CD8-positive, alpha-beta memory T cell (primary cell): ENCODE measurements at places on chromosomes 13 and 19.

DNA sequence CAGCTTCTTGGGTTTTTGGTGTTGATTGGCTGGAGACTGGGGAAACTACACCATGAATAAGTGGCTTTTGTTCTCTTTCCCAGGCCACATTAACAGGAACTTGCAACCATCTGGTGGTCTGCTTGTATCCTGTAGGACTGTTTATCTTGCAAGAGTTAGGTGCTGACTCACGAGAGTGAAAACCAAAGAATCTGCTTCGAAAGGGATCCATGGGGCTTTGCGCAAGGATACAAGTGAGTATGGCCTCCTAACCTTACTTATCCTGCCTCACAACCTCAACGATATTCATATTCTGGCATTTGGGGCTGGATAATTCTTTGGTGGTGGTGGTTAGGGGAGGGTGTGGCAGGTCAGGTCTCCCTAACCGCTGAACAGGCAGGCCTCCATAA is 4.7 kb upstream of the SIGLECL1 start:
- H3K27me3 ChIP-seq: no peaks in the 10 kb centered on the region
- DNase-seq: no peak
- H3K4me3 ChIP-seq: no peak overlapping the region
- H3K27ac ChIP-seq: no peak overlapping the region
- no peaks in the 10 kb centered on the region for H3K4me1 ChIP-seq
- no peaks in the 10 kb centered on the region for H3K36me3 ChIP-seq

GRCh38 chr13:44806826-44807225 is 182.4 kb downstream of the NUFIP1 start:
- no peaks in the 10 kb centered on the region for H3K27me3 ChIP-seq
- H3K36me3 ChIP-seq: no peaks in the 10 kb centered on the region
- no peak overlapping the region for H3K27ac ChIP-seq
- no peaks in the 10 kb centered on the region for H3K4me1 ChIP-seq

DNA sequence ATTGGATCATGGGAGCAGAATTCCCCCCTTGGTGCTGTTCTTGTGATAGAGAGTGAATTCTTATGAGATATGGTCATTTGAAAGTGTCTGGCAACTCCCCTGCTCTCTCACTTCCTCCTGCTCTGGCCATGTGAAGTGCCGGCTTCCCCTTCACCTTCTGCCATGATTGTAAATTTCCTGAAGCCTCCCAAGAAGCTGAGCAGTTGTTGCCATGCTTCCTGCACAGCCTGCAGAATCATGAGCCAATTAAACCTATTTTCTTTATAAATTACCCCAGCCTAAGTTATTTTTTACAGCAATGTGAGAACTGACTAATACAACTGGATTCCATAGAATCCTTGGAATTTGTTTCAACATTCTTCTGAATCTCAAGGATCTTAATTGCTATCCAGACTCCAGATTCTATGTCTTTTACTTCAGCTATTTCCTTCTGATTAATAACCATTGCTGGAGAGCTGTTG is 328.1 kb downstream of the SLITRK5 start:
- no peaks in the 10 kb centered on the region for H3K36me3 ChIP-seq
- H3K4me3 ChIP-seq: no peak overlapping the region
- no peaks in the 10 kb centered on the region for H3K27me3 ChIP-seq
- no peak for DNase-seq
- H3K27ac ChIP-seq: no peak overlapping the region
- H3K4me1 ChIP-seq: no peaks in the 10 kb centered on the region

- H3K4me3 ChIP-seq: no peak overlapping the region
- H3K36me3 ChIP-seq: no peaks in the 10 kb centered on the region
- H3K4me1 ChIP-seq: no peaks in the 10 kb centered on the region
- no peak overlapping the region for H3K27ac ChIP-seq
- no peaks in the 10 kb centered on the region for H3K27me3 ChIP-seq
Measured at GRCh38 chr13:51601601-51602565, 17.6 kb downstream of the WDFY2 start.

GRCh38 chr13:29499506-29500165 is 95.9 kb downstream of the SLC7A1 start:
- H3K36me3 ChIP-seq: no peaks in the 10 kb centered on the region
- no peaks in the 10 kb centered on the region for H3K27me3 ChIP-seq

- H3K4me3 ChIP-seq: no peak overlapping the region
- H3K36me3 ChIP-seq: no peaks in the 10 kb centered on the region
- no peaks in the 10 kb centered on the region for H3K27me3 ChIP-seq
- H3K4me1 ChIP-seq: peaks cover 15% of the 10 kb centered on the region
- DNase-seq: no peak
- no peak overlapping the region for H3K27ac ChIP-seq
Measured at GRCh38 chr13:43077046-43077445, 53.7 kb downstream of the DNAJC15 start.

GRCh38 chr19:30731591-30731990 is 359.4 kb downstream of the ZNF536 start:
- H3K27ac ChIP-seq: no peak overlapping the region
- no peaks in the 10 kb centered on the region for H3K27me3 ChIP-seq
- H3K4me3 ChIP-seq: no peak overlapping the region
- DNase-seq: no peak

DNA sequence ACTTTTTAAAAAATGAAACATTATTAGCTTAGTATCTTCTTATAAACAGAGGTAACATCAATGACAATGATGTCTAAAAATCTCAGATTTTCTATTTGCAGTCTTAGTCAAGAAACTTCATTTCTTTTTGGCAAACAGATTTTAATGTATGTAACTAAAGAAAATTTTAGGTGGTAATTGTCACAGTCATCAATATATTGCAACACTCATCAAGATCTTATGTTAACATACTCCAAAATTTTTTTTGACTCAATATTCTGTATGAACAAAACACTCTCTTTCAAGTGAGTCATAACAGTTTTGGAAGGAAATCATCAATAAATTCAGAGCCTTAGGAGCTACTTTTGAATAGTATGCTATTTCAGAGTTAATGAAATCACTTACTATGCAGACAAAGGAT is 1507.6 kb downstream of the SLITRK1 start:
- H3K4me1 ChIP-seq: no peaks in the 10 kb centered on the region
- no peaks in the 10 kb centered on the region for H3K36me3 ChIP-seq
- H3K27ac ChIP-seq: no peak overlapping the region
- H3K4me3 ChIP-seq: no peak overlapping the region
